IMR-90 (cell line): ENCODE measurements at places on chromosomes 12 and 14.

DNA sequence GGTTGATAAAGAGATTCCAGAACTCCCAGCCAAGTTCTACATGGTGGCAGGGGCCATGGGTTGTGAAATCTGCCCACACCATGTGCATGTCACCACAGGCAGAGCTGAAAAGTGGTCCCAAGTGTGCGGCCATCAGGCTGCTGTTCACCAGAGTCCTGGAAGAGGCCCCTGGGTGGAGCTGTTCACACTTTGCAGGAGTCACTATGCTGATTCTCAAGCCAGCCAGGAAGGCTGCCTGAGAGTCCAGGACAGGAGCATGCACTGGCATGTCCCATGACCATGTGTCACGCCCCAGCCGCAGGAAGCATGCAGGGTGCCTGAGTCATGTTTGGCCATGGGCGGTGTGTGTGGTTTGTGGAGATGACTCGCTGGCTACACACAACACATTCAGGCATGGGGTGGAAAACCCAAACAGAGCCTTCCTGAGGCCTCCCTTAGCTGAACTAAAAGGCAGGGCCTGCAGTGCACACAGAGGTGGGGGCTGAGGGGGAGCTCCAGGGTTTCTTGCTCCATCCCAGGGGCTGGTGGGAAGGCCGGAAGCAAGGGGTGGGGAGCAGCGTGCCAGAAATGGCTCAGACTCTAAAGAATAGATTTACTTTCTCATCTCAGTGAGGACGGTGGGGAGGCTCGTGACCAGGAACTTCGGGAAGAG, 19.4 kb downstream of the ABCB9 start:
- H3K4me1 ChIP-seq, result peaks cover 22% of the 10 kb centered on the region
- H3K4me3 ChIP-seq, result no peak overlapping the region
- peak; percentile 100 for DNase-seq
- no peaks in the 10 kb centered on the region for H3K36me3 ChIP-seq
- H3K27me3 ChIP-seq, result no peaks in the 10 kb centered on the region

GRCh38 chr12:98799822-98800221, 154.7 kb downstream of the APAF1 start:
- no peaks in the 10 kb centered on the region for H3K36me3 ChIP-seq
- no peaks in the 10 kb centered on the region for H3K4me1 ChIP-seq
- H3K27ac ChIP-seq, result no peak overlapping the region

DNA sequence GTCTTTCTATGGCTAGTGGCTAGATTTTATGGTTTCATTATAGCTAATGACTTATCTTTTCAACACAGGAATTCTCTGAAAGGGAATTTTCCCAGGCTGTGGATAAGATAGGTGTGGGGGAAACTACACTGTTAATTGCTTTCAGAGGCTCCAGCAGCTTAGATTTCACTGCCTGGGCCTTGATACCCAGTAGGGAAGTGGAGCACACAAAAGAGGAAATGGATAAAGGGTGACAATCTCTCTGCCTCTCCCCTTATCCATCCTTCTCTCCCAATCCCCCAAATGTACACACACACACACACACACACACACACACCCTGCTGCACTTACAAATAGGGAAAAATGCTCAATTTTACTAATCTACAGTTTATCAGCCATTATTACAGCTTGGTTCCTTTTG, 19.1 kb downstream of the SIX4 start:
- no peaks in the 10 kb centered on the region for H3K36me3 ChIP-seq
- DNase-seq, result no peak
- H3K4me1 ChIP-seq, result no peaks in the 10 kb centered on the region

- H3K27me3 ChIP-seq, result no peaks in the 10 kb centered on the region
- DNase-seq, result no peak
- H3K4me1 ChIP-seq, result peaks cover 11% of the 10 kb centered on the region
- H3K4me3 ChIP-seq, result no peak overlapping the region
- no peak overlapping the region for H3K27ac ChIP-seq
These were observed 67.6 kb downstream of the DENND5B start for GRCh38 chr12:31523306-31523705.

DNA sequence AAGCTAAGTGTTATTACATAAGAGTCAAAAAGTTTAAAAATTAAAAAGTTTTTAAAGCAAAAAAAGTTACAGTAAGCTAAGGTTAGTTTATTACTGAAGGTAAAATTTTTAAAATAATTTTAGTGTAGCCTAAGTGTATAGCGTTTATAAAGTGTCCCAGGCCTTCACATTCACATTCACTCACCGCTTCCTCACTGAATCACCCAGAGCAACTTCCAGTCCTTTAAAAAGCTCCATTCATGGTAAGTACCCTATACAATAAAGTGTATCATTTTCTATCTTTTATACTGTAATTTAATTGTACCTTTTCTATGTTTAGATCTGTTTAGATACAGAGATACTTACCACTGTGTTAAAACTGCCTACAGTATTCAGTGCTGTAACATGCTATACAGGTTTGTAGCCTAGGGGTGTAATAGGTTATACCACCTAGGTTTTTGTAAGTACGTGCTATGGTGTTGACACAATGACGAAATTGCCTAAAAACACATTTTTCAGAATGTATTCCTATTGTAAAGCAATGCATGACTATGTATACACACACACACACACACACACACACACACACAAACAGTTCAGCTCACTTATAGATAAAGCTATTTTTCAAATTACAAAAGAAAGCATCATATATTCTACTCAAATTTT, 3.7 kb downstream of the CLEC14A start:
- H3K4me3 ChIP-seq, result no peak overlapping the region
- H3K27me3 ChIP-seq, result no peaks in the 10 kb centered on the region
- H3K27ac ChIP-seq, result no peak overlapping the region

DNA sequence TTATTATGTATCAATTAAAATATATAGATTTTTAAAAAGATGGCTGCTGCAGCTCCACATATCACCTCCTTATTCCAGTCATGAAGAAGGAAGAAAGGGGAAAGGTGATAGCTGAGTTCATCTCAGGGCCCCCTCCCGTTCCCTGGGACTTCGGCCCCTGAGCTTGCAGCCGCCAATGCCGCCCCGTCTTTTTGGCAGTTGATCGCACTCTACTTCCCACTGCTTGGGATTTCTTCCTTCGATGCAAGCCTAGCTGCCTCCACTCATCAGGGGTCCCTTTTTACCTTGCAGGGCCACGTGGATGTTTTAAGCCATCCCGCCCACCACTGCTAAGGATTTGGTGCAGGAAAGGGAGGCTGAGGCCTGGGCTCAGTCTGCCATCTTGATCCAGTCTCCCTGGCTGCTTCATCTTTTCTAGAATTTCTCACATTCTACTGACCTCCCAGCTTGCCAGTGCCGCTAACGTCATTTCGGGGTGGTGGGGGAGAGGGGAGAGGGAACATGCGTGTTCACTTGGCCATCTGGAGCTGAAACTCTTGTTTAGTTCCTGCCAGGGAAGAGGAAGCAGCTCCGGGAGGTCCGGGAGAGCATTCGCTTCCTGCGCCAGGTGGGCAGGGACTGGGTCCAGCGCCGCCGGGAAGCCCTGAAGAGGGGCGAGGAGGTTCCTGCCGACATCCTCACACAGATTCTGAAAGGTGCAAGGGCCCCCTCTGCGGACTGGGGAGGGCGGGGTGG, 31.3 kb downstream of the CYP46A1 start:
- peaks cover 19% of the 10 kb centered on the region for H3K27me3 ChIP-seq
- no peak overlapping the region for H3K27ac ChIP-seq
- H3K36me3 ChIP-seq, result no peaks in the 10 kb centered on the region
- no peak for DNase-seq

GRCh38 chr14:75183225-75183624, 6.8 kb upstream of the TMED10 start:
- H3K27me3 ChIP-seq, result no peaks in the 10 kb centered on the region
- no peak overlapping the region for H3K4me3 ChIP-seq
- DNase-seq, result no peak
- H3K36me3 ChIP-seq, result no peaks in the 10 kb centered on the region

DNA sequence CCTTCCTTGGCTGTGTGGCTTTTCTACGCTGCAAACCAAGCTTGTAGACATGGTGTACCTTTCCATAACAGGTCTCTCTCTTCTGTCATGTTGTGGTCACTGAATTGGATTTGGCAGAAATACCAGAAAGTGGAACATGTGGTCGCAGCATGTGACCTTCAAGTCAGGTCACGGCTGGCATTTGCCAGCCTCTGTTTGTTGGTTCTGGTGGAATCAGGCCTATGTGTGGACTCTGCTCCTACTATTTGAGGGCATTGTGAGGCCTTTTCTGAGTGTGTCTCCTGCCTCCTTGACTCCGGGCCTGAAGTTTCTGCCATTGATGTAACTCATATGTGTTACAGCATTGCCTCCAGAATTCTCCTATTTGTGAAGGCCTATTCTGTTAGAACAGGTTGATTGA, 116.7 kb downstream of the CACNA1C start:
- H3K27ac ChIP-seq, result no peak overlapping the region
- H3K36me3 ChIP-seq, result no peaks in the 10 kb centered on the region
- no peak overlapping the region for H3K4me3 ChIP-seq
- peaks cover 7% of the 10 kb centered on the region for H3K4me1 ChIP-seq
- no peak for DNase-seq

- H3K4me3 ChIP-seq, result no peak overlapping the region
- DNase-seq, result no peak
- H3K27ac ChIP-seq, result no peak overlapping the region
- no peaks in the 10 kb centered on the region for H3K36me3 ChIP-seq
- H3K4me1 ChIP-seq, result no peaks in the 10 kb centered on the region; the same call in 1 of the 2 replicates
These were observed 63.0 kb upstream of the HMGA2 start for GRCh38 chr12:65761301-65761700.

GRCh38 chr14:35332517-35333263, 40.5 kb downstream of the PSMA6 start:
- no peak for DNase-seq
- H3K36me3 ChIP-seq, result no peaks in the 10 kb centered on the region
- H3K4me3 ChIP-seq, result no peak overlapping the region

- H3K4me3 ChIP-seq, result no peak overlapping the region
- DNase-seq, result peak; percentile 67
- no peak overlapping the region for H3K27ac ChIP-seq
- H3K27me3 ChIP-seq, result no peaks in the 10 kb centered on the region
- 0 out of 2 replicates have a peak, but pooled peaks cover 2% of the 10 kb centered on the region for H3K36me3 ChIP-seq
These were observed 98.7 kb downstream of the INSM2 start for GRCh38 chr14:35632676-35633075.

GRCh38 chr14:53601409-53601808, 355.2 kb downstream of the BMP4 start:
- H3K36me3 ChIP-seq, result no peaks in the 10 kb centered on the region
- H3K4me3 ChIP-seq, result no peak overlapping the region
- DNase-seq, result no peak

GRCh38 chr14:72558721-72559120, 335.2 kb downstream of the DPF3 start:
- H3K27me3 ChIP-seq, result no peaks in the 10 kb centered on the region
- H3K4me1 ChIP-seq, result peaks cover 3% of the 10 kb centered on the region
- DNase-seq, result peak; percentile 56
- H3K27ac ChIP-seq, result no peak overlapping the region

- peak overlapping the region; percentile 90 for H3K27ac ChIP-seq
- peaks cover 5% of the 10 kb centered on the region for H3K36me3 ChIP-seq
- DNase-seq, result no peak
- no peaks in the 10 kb centered on the region for H3K27me3 ChIP-seq
- H3K4me3 ChIP-seq, result peak overlapping the region; percentile 89
- no peaks in the 10 kb centered on the region; the same call in 1 of the 2 replicates for H3K4me1 ChIP-seq
These were observed 235 bp downstream of the RAB2B start for GRCh38 chr14:21476523-21476924.

DNA sequence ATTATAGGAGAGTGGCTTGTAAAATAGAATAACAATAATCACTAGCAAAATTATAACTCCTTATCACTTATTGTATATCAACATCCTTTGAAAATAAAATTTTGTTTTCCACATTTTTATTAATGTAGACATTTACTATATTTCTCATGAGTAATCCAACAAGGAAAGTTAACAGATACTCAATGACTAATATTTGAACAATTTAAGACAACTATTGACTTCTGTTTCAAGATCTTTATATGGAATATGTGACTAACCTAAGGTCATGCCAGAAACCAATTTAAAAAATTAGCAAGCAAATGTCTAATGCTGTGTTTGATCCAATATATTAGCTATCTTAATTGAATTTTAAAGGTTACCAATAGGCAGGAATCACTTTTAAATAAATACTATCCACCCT, 638.5 kb upstream of the FLRT2 start:
- no peak for DNase-seq
- H3K36me3 ChIP-seq, result no peaks in the 10 kb centered on the region
- no peaks in the 10 kb centered on the region for H3K4me1 ChIP-seq
- no peak overlapping the region for H3K27ac ChIP-seq

- no peak overlapping the region for H3K27ac ChIP-seq
- no peak for DNase-seq
- H3K4me3 ChIP-seq, result no peak overlapping the region
- no peaks in the 10 kb centered on the region for H3K36me3 ChIP-seq
- H3K27me3 ChIP-seq, result peaks cover 58% of the 10 kb centered on the region
These were observed 9.4 kb upstream of the CACNA2D4 start for GRCh38 chr12:1927751-1928351.

DNA sequence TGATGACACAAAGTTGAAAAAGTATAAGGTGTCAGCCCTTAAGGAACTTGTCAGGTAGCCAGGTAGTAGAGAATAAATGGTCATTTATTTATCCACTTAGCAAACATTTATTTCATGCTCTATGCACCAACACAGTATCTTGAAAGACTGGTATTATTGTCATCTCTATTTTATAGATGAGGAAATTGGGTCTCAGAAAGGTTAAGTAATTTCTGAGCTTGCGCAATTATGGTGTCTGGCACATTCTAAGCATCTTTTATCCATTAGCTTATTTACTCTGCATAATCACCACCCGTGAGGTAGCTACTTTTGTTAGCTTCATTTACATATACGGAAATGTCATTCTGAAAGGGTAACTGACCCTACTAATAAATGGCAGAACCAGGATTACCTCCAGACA, 2.5 kb upstream of the UTP20 start:
- H3K27me3 ChIP-seq, result peaks cover 4% of the 10 kb centered on the region
- no peak overlapping the region for H3K4me3 ChIP-seq
- H3K27ac ChIP-seq, result no peak overlapping the region
- DNase-seq, result no peak
- H3K4me1 ChIP-seq, result no peaks in the 10 kb centered on the region
- H3K36me3 ChIP-seq, result no peaks in the 10 kb centered on the region

- H3K36me3 ChIP-seq, result no peaks in the 10 kb centered on the region
- H3K4me3 ChIP-seq, result no peak overlapping the region
- H3K27me3 ChIP-seq, result peaks cover 2% of the 10 kb centered on the region; the same call in 1 of the 2 replicates
- DNase-seq, result peak; percentile 10
- no peaks in the 10 kb centered on the region for H3K4me1 ChIP-seq
These were observed 118.8 kb downstream of the ST8SIA1 start for GRCh38 chr12:22215467-22216253.

DNA sequence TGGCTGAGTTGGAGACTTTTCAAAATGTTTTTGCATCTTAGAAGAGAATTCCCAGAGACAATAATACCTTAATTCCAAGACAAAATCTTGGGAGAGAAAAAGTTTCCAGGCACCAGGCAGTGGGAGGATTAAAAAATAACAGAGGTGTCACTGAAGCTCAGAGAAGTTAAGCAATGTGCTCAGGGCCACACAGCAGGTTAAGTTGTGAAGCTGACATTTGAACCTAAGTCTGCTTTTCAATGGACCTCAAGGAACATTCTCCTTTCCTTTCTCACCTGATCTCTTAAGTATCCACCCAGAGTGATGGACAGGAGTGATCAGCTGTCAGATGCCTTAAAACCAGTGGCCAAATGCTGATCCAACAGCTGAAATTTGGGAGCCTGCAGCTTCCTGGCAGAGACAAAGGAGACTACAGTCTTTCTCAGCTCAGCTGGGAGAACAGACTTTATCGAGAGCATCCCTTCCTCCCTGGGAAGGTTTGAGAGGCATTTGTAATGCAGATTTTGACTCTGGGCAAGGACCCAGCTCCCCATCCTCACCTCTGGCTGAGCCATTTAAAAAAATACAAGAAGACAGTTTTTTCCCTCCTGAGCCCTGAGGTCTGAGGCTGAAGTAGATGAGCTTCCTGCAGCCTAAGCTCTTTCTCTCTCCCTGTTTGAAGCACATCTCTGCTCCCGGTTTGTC, 174.9 kb upstream of the RPH3A start:
- DNase-seq, result no peak
- H3K4me3 ChIP-seq, result no peak overlapping the region
- H3K4me1 ChIP-seq, result no peaks in the 10 kb centered on the region
- H3K27ac ChIP-seq, result no peak overlapping the region
- no peaks in the 10 kb centered on the region for H3K36me3 ChIP-seq
